ENCODE measurements at places on chromosomes 16 and 17.

- DNase-seq: no peak
Measured at GRCh38 chr16:3816326-3816725, 64.2 kb downstream of the CREBBP start.

GRCh38 chr16:57175896-57176295, 9.9 kb downstream of the PSME3IP1 start:
- DNase-seq: no peak

DNA sequence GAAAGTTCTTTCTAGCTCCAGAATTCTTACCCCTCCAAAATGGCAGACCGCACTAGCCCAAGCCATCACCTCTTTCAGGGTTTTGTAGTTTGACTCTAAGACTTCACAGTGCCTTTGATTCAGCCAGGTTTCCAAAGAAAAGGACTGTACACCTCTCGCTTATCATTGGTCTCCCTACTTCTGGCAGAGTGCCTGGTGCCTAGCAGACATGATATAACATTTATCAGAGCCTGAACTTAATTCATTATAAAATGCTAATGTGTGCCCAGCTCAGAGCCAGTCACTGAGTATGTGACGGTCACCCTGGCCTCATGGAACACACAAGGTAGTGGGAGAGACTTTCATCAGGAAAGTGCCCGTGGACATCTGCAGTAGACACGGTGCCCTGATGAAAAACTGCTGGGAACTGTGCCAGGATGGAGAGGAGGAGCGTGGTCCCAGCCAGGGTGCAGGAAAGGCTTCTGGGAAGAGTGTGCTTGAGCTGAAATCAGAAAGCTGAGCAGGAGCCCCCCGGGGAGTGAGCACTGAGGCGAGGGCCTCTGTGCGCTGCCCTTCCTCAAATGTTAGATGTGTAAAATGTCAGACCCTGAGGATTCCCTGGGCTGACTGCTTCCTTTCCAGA, 34.3 kb upstream of the LGALS9 start:
- DNase-seq: no peak

DNA sequence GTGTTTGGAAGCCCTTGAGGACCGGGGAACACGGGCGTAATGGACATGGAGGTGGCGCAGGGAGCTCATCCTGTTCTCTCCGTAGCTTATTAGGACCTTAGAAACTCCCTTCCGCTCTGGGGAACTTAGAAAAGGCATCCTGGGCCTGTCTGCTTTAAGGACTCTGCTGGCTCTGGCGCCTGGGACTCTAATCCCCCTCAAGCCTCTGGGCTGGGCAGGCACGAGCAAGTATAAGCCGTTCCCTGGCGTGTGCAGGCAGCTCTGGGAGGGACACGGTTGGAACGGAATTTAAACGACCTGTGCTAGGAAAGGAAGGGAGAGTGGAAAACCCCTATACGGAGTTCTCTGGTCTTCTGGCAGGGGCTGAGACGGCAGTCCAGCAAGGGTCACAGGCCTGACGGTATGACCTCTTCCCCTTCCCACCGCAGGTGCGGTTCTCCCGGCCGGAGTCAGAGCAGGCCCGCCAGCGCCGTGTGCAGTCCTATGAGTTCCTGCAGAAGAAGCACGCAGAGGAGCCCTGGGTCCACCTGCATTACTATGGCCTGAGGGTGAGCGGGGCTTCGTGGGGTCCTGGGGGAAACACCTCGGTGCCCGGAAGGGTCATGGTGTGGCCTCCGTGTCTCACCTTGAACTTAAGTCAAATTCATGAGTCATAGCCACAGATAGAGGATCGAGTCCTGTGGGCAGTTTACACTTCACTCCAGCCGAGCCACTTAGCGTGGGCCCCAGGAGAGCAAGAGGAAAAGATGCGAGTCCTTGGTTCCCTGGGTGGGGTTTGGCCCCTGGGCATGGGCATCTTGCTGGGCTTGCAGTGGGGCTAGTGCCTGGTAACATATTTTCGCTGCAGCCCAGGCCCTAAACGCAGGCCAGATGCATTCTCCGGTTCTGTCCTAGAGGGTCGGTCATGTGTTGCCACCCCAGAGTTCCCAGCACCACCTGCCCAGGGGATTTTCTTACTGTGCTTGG, 17.7 kb downstream of the POLR3E start:
- no peak for DNase-seq

DNA sequence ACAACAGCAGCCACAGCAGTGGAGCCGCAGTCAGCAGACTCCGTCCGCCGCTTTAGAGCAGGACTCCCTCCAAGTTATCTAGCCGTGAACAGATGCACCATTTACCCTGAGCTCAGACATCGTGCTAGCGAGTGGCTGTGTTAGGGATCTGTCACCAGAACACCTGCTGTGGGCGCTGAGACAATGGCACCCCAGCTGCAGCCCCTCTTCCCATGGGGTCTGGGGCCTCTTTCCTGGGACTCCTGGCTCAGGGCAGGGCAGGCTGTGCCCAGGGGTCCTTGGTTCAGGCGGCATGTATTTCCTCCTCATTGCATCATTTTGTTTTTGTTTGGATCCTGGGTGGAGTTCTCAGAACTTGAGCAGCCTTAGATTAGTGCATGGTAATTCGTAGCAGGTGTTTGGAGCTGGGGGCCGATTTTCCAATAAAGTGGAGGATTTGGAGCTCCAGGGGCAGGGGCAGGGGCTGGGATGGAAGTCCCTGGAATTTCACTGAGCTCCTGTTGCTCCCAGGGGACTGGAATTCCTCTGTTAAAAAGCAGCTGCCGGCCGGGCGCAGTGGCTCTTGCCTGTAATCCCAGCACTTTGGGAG, 23.4 kb downstream of the NMRAL1 start:
- DNase-seq: no peak

DNA sequence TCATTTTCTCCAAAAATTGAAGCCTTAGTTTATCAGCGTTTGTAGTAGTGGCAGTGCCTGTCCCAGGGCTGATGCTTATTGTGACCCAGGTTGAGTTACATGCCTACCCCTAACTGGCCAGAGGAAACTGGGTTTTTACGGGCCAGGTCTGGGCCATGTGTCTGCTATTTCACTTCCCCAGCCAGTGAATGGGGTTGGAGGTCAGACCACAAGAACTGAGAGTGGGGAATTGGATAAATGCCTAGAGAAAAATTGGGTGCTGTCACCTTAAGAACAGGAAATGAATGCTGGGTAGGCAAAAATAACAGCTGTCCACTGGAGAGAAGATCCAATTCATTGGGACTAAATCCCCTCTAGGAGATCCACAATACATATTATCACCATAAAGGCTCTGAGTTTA, 5.2 kb downstream of the ADPRM start:
- no peak for DNase-seq

DNA sequence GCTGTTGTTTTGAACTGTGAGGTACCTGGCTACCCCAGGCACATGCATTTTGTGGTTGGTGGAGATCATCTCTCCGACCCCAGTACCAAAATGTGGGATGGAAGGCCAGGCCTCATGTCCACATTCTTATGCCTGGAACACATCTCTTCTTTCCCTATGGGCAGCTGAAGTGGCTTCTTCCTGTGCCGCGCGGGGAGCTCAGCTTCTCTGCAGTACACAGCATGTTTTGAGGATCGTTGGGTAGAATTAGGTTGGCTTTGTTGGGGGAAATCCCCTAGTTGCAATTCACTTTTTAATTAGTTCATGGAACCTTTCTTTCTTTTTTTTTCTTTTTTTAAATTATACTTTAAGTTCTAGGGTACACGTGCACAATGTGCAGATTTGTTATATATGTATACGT, 242.1 kb downstream of the MSI2 start:
- no peak for DNase-seq

DNA sequence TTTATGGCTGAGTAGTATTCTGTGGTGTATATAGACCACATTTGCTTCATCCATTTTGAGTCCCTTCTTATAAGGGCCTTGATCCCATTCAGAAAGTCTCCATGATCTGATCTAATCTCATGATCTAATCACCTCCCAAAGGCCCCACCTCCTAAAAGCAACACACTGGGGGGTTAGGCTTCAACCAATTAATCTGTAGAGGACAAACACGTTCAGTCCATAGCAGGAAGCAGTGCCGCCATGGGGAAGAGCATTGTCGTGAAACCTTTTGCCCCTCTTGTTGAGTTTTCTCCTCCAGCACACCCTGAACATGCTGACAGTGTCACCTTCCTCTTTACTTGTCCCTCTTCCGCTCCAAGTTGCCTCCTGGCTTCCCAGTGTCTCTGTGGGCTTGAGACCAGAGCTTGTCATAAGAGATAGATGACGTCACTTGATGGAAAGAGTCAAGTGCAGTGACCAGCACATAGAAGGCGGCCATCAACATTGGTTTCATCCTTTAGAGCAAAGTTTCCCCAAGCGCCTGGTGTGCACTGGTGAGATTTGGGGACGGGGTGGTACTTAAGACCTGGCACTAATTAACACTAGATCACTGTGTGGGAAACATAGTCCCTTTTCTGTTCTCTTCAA, 74.1 kb downstream of the PRKCB start:
- no peak for DNase-seq

DNA sequence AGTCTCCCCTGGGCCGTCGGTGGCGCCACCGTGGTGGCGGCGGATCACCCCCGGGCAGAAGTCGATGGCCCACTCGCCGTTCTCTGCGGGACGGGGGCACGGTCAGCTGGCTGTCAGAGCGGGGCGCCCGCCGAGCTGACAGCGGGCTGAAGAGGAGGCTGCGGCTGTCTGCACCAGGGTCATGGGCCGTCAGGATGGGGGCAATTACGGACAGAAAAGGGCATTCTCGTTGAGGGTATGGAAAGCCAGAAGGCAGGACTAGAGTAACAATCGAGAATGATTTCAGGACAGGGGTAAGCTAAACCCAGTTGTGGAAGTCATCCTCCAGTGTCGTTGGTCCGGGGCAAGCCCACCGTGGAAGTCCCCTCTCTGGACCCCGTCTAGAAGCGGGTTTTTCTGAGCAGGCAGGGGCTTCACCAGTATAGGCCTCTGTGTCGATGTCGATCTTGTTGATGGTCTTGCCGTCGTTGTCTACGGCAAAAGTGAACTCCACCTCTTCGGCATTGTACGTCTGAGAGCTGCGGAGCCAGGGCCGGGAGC, 1.7 kb downstream of the CHRNE start:
- DNase-seq: no peak

DNA sequence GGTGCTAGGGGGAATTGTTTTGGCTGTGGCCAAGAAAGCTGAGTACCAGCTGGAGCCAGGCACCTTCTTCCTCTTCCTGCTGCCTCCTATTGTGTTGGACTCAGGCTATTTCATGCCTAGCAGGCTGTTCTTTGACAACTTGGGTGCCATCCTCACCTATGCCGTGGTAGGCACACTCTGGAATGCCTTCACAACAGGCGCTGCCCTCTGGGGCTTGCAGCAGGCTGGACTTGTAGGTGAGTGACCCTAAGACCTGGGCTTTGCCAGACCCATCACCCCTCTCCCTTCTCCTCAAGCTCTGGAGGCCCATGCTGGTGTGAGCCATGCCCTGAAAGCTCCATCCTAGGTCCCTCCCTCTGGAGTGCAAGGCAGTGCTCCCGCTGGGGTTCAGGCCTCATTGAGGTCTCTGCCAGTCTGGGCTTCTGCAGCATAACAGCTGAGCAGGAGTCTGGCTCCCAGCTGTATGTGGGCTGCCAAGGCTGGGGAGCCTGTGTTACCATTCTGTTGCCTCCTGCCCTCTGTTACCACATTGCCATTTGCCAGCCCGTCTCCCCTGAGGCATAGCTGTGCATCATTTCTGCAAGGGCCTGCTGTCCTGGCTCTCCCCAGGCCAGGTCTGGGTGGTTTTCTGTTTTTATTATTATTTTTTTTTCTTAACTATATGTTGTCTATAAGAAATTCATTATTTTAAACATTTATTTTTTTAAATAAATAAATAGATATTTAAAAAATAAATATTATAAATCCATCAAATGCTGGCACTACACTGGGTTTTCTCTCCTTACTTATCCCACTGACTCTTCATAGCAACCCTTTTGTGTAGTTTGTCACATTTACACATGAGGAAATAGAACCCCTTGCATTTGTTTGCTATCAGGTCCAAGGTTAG, 4.1 kb downstream of the SLC9A5 start:
- no peak for DNase-seq

- no peak for DNase-seq
Measured at GRCh38 chr16:13906168-13907089, 13.5 kb upstream of the ERCC4 start.

DNA sequence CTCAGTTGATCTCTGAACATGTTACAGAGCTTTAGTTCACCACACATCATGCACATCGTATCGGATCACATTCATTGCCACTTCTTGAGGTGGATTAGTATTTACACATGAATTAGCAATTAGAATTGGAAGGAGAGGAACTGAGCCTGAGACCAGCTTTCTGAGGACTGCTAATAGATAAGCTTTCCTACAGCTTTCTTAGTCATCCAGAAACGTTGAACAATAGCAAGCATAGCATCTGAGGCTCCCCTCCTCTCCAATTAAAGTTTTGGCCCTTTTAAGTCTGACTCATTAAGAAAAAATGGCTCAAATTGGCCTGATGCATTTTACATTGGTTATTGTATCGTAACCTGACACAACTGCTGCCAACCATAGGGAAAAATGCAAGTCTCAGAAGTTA, 1130.4 kb downstream of the CDH8 start:
- DNase-seq: peak; percentile 62

Data from HS-5 (cell line).